ENCODE measurements at places on chromosomes 12 and 14. TPM values are rescaled to one million over a fixed set of nuclear protein-coding genes. Genes with fewer than 3 reads are reported as not detected.

The CLEC6A gene
- not detected for total RNA-seq

The COX6A1 gene
- total RNA-seq: 593 TPM

The KCNA5 gene
- not detected for total RNA-seq

The TMEM52B gene
- total RNA-seq: not detected

DNA sequence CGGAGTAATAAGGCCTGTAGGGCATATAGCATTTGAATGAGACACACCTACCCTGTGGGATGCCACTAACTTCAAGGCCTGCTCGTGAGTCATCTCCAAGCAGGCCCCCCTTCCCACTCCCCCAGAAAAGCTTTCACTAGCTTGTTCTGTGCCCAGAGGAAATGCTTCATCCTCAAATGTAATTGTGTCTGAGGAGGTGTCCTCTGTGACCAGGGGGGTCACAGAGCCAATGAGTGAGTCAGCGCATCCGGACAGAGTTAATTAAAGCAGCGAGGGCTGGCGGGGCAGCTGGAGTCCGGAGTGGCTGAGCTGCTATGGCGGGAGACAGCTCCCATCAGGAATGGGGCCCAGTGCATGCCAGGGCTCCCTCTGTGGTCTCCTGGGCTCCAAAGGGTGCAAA is 27.0 kb upstream of the ESRRB start:
- DNase-seq: no peak

- DNase-seq: peak; percentile 1
These were observed 1.2 kb upstream of the PRIMA1 start for GRCh38 chr14:93789228-93790130.

- DNase-seq: no peak
These were observed 14.6 kb upstream of the GNG2 start for GRCh38 chr14:51845811-51846210.

GRCh38 chr14:69887740-69888657 is 8.8 kb downstream of the SMOC1 start:
- DNase-seq: no peak

GRCh38 chr12:131559517-131560516 is 151.1 kb upstream of the SFSWAP start:
- no peak for DNase-seq

- DNase-seq: no peak
These were observed 10.3 kb upstream of the KRT2 start for GRCh38 chr12:52662093-52662917.

GRCh38 chr14:30763891-30764290 is 110.5 kb upstream of the COCH start:
- DNase-seq: no peak

DNA sequence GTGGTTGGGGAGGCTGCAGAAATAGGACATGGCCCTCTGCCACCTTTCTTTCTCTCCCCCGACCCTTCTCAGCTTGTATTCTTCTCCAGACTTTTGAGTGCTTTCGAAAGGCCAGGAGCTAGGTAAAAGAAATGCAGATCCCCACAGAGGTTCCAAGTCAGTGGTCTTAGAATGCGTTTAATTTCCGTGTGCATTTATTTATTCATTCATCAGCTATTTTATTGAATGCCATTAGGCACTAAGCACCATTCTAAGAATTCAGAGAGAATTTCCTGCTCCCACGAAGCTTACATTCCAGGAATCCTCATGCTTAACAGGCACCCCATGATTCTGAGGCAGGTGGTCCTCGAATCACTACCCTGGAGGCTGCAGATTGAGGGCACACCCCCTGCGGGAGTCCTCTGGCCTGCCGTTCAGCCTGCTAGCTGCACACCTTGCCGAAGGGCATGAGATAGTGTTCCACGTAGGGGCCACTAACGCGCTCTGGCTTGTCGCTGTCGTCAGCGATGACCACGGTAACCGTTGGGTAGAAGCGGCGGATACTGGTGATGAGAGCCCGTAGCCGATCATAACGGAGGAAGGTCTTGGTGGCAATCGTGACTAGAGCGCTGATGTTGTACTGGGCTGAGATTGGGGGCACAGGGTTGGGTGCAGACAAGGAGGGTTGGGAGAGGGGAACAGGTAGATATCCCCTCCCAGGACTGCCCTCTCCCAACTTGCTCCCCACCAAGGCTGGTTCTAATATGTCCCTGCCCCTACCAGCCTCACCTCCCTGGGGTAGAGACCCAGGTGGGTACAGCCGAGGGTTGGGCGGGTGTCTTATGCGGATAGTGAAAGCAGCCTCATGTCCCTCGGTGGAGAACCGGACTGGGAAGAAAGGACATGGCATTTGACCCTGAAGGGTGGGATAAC is 4.5 kb downstream of the B4GALNT1 start:
- DNase-seq: no peak

DNA sequence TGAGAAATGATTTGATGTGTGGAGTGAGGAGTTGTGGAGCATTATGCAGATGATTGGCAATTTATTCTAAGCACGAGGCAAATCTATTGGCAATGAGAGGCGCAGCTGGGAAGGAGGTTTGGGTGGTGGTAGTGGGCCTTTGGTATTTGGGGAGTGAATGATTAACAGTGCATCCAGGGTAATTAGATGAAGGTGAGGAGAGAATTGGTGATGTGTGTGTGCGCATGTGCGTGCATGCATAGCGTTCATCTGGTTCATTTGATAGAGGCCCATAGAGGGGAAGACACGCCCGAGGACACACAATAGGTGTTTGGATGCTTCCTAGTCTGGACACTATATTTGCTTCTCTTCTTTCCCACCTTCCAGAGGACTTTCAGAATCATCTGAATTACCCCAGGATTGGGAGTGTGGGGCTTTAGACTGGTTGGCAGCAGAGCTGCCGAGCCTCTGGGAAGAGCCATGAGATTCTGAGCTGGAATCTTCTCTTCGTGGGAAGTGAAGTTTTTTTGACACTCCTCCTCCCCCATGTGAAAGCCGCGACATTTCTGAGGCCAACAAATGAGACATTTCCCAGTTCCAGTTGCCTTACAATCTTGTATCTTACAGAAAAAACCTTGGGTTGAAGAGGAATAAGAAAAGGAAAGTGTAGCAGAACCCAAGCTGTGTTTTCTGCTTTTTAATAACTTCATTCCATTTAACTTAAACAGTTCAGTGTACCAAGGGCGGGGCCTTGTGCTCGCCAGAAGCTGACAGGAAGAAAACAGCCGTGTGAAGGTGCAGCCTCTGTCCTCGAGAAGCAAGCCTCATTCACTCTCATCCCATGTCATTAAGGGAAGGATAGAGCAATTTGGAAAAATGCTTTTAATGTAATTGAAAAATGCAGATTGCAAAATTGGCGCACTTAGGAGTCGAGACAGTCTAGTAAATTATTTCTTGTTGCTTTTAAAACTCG is 65.2 kb downstream of the SLC25A47 start:
- DNase-seq: no peak

GRCh38 chr14:32993921-32994320 is 55.2 kb downstream of the NPAS3 start:
- DNase-seq: no peak

GRCh38 chr14:105348169-105348944 is 33.8 kb downstream of the PACS2 start:
- no peak for DNase-seq
